ENCODE measurements at places on chromosomes 6 and 20.

GRCh38 chr20:52432740-52433139 is 241.2 kb upstream of the ZFP64 start:
- no peak for DNase-seq

- DNase-seq = no peak
Observed at GRCh38 chr6:88899569-88900316, 63.7 kb downstream of the RNGTT start.

GRCh38 chr6:122785891-122786290 is 3.2 kb upstream of the SMPDL3A start:
- DNase-seq = no peak

DNA sequence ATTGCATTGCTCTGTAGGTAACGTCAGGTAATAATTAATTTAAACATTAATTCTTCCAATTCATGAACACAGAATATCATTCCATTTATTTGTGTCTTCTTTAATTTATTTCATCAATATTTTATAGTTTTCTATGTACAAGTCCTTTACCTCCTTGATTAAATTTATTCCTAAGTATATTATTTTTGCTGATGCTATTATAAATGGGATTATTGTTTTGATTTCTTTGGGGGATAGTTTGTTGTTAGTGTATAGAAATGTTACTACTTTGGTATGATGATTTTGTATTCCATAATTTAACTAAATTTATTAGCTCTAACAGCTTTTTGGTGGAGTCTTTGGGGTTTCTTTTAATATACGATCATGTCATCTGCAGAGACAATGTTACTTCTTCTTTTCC is 44.7 kb upstream of the CCND3 start:
- DNase-seq = no peak

DNA sequence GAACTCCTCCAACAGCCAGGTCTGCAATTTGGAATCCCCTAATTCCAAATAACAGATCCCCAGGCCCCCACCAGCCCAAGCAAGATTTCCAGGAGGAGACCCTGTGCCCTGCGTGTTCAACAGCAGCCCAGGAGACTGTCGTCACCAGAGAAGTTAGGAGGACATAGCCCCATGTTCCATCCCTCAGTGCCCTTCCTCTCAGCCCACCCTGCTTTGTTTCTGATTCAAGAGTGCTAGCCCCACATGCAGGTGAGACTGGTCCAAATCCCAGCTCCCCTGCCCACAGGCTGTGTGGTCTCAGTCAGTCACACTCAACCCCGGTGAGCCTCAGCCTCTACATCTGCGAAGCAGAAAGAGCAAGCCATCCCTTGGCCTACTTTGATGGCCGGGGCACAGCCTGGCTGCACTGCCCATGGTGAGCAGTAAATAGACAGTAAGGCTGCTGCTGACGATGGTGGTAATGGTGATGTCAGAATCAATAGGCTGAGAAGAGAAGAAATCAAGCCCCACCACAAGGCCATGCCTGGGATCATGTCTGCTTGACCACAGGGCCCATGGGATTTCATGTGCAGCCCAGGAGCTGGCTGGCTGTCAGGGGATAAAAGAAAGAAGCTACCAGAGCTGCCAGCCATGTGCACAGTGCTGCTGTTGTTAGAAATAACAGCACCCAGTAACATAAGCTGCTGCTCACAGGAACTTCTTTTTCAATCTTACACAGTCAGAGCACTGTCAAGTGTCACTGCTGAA is 51.5 kb upstream of the NXT1 start:
- no peak for DNase-seq

DNA sequence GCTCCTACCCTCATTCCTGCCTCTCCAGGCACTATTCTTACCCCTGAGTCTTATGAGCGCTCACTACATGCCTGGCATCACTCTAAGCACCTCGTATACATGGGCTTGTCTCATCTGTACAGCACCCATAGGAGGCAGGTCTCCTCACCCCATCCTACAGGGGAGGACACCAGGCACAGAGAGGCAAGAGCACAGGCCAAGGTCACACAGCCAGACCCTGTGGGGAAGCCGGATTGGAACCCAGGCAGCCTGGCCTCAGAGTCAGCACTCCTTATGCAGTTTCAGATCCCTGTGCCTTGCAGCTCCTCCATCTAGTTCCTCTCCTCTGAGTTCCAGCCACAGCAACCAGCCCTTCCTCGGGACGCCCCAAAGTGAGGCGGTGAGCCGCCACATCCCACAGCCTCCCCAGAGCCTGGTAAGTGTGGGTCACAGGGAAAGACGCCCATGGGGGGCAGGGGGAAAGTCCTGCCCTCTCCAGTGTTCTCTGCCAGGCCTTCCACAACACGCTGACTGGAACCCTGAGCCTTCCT is 103.3 kb downstream of the NFATC2 start:
- no peak for DNase-seq

- no peak for DNase-seq
Observed at GRCh38 chr6:79525272-79526100, 11.7 kb downstream of the LCA5 start.

All from Jurkat, Clone E6-1 (cell line).